Uterus (tissue), 4 donors: ENCODE measurements at places on chromosomes 4 and X. TPM values are rescaled to one million over a fixed set of nuclear protein-coding genes. Genes with fewer than 3 reads are reported as not detected.
A peak's percentile ranks its signal among the peaks of the same experiment; 100 is the strongest.

The PDHA1 gene
- 60.5 TPM for total RNA-seq

The GLRA3 gene
- not detected for total RNA-seq

The SPACA5 gene
- total RNA-seq: not detected

The CYP4V2 gene
- 22.5 TPM for total RNA-seq

- DNase-seq: no peak
Measured at GRCh38 chrX:97074400-97074799, 190.7 kb downstream of the RPA4 start.

- DNase-seq: no peak
Measured at GRCh38 chrX:67342138-67342537, 201.7 kb upstream of the AR start.

DNA sequence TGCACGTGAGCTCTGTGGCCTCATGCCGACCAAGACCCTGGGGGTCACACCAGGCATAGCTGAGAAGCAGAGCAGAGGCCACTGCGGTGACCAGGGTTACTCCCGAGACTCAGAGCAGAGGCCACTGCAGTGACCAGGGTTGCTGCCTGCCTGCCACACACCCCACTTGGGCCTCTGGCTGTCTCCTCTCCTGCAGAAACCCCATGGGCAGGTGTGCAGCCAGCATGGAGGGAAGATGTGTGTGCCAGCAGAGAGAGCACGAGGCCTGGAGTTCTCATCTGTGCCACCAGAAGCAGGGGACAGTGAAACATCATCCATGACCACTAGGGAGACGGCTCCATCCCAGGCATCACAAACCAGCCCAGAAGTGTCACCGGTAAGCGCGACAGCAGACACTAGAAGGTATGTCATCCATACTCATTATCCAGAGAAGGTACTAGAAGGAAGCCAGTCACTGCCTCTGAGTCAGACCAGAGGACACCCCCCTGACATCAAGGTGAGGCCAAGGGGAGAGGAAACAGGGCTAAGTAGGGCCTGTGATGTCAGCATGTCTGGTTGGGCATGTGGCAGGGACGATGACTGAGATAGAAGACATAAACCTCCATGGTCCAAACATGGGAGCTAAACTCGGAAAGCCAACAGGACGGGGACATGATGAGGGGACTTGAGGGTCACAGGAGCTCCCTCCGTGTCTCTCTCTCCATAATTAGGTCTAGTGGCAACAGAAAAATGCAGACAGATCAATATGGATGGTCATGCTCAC, 24.2 kb upstream of the SPON2 start:
- DNase-seq: no peak

DNA sequence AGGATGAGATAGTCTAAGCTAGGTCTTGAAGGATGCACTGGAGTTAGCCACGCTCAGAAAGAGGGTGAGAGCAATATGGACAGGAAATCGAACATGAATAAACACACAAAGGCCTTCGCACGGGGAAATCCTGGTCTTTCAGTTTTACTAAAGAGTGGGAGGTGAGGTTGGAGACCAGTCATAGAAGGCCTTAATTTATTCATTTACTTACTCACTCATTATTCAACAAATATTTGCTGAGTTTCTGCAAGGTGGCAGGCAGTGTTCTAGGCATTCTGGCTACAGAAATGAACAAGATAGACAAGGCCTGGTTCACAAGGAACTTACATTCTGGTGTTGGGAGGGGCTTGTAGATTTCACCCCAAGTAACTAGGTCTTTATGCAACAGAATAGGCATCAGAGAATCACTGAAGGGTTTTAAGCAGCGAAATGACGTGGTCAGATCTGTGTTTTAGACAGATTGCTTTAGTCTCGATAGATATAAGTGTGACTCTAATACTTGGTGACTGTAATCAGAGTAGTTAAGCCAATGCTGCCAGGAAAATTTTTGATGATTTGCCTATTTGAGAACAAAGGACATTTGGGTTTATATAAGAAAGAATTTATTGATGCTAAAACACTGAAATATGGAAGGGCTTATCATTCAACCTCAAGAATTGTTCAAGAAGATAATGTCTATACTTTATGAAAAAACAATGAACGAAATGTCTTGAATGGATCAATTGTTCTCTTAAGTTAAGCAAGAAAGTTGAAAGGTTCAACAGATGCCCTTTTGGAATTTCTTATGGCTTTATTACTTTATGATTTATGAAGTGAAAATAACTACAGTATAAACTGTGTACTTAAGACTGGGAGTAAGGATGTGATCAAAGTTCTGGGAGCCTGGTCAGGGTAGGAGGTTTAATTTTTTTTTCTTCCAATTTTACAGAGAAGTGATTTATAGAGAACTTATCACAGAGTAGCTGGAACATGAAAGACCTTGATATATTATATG, 184.4 kb upstream of the CASK start:
- no peak for DNase-seq

DNA sequence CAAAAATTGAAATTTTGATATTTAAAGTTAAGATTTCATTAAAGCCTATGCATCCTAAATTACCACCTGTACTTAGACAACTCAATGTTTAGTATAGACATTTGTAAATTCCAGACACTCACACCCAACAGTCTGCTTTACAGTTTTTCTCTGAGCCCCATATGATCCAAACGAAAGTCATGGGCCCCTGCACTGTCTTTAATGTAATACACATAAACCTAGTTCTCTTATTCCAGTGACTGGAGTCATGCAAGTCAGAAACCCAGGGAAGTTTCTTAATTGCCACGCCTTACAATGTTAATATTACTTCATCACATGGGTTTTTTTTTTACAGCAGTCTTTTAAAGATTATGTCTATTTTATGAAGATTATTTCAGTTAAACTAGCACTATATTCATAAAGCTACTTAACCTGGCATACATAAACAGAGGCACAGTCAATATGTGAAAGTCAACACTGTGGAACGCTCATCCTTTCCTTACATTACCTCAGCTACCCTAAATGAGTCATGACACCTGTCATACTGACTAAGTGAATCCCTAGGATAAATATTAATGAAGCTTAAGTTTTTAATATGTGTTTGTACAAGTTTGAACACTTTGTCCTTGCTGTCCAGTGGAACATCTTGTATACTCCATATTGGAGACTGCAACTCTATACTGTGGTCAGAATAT, 67.7 kb upstream of the H2AZ1 start:
- no peak for DNase-seq

DNA sequence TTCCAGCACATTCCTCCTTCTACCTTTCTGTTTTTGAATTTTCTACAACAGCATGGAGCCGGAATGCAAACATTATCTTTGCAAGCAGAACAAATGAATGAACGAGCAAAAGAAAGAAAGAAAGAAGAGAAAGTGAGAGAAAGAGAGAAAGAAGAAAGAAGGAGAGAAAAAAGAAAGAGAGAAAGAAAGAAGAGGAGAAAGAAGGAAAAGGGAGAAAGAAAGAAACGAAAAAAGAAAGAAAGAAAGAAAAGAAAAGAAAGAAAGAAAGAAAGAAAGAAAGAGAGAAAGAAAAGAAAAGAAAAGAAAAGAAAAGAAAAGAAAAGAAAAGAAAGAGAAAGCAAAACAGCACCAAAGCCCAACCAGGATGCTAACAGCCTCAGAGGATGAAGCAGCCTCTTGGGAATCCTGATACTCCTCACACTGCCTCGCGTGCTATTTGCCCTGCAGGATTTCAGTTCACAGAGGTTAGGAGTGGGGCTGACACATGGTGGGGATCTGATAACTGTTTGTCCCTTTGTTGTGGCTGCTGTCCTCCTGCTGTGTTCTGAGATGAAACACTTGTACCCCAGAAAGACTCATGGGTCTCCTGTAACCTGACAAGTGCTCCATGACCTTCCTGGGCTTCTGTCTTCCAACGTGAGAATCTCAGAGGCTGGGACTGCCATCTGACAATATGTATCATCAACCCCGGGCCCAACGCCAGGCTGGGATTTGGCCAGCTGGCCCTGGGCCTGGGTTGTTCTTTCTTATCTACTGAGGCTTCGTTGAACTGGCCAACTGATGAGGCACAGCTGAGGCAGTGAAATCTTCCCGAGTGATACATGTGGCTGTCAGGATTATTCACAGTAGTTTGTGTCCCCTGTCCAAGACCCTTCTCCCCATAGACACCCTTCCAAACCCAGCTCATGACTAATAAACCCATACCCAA, 61.0 kb downstream of the SEPSECS start:
- peak; percentile 58 for DNase-seq

DNA sequence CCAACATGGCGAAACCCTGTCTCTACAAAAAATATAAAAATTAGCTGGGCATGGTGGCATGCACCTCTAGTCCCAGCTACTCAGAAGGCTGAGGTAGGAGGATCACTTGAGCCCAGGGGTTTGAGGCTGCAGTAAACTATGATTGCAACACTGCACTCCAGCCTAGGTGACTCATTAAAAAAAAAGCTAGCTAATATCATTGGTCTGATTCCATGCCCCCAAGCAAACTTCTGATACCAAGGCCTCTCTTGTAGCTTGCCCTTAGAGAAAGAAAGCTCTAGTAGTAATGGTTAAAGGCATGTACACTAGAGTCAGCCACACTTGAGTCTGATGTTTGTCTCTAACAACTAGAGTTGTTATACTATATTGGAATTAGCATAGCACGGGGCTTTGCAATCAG, 32.6 kb upstream of the PHF8 start:
- no peak for DNase-seq

GRCh38 chr4:8008391-8008790, 68.7 kb upstream of the AFAP1 start:
- no peak for DNase-seq

GRCh38 chr4:4631150-4631549, 89.3 kb upstream of the STX18 start:
- no peak for DNase-seq

DNA sequence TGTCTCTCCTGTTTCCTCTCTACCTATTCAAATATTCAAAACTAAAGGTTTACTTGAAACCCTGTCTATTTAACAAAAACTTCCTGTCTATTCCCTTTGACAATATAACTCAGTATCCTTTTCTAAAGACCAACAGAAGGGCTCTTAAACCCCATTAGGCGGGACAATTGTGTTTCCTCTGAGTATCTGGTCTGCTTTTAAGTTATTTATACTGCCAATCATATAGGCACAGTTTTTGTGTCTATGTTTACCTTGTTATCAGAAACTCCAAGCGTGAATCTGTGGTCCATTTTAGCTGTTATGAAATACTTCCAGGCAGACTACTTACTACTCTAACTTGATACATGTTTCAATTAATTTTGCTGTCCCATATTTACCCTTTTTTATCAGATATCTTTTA, 350.0 kb upstream of the CTSO start:
- no peak for DNase-seq

DNA sequence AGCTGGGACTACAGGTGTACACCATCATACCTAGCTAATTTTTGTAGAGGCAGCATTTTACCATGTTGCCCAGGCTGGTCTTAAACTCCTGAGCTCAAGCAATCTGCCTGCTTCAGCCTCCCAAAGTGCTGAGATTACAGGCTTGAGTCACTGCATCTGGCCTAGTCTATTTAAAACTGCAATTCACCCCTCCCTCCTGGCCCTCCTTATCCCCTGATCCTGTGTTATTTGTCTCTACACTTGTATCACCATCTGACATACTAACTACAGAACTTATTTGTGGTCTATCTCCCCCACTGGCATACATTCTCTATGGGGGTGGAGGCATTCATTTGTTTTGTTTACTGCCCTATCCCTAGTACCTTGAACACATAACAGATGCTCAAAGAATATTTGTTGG, 23.7 kb downstream of the CC2D2A start:
- no peak for DNase-seq
